Upper lobe of right lung (tissue), 1 donor: ENCODE measurements at places on chromosomes 6 and 20.

DNA sequence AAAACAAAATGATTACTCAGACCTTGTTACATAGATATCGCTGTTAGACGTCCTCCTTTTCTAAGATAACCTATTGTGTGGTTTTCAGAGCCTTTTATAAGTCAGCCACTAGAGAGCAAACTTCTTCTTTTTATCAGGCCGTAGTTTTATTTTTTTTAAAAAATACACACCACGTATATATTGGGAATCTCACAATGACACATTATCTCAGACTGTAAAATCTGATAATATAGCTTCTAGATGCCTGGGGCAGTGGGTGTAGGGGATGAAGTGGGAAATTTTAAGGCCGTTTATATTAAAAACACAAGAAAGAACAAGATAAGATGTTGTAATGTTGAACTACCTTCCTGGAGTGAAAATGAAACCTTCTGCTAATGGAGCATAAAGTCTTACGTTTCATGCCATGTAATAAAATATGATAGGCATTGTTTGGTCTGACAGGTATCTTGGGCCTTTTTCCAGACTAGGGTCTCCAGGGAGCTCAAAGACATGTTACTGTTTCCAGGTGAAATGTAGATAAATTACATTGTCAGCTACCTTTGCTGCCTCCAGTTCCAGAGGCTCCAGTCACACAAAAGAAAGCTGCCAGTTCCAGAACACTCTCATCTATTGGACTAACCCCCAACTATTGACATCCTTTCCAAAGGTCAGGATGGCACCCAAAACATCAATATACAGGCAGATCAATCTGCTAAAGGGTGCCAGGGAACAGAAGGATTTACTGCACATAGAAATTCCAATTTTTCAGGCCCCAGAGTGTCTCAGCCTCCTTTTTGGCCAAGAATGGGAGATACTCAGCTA is 130.2 kb upstream of the AKIRIN2 start:
- H3K4me3 ChIP-seq: peak overlapping the region; percentile 50
- no peaks in the 10 kb centered on the region for H3K4me1 ChIP-seq
- DNase-seq: no peak
- no peaks in the 10 kb centered on the region for H3K36me3 ChIP-seq
- H3K27ac ChIP-seq: peak overlapping the region; percentile 56

DNA sequence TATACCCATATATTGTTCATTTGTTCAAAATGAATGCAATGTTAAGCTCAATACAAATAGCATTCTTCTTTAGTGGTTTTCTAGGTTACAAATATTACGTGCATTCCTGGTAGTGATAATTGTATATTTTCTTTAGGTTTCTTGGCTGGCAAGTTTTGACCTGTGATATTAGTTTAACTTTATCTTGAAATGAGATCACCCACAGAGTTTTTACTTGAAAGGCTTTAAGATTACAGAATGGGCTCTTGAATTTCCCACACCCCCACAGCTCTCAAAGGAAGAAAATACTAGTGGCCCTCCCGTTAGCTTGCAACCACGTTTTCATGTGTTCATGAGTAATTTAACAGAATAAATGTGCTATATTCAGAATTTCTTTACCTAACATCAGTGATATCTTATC is 1315.5 kb upstream of the GJE1 start:
- H3K36me3 ChIP-seq: no peaks in the 10 kb centered on the region
- no peaks in the 10 kb centered on the region for H3K27me3 ChIP-seq
- no peak for DNase-seq
- H3K4me1 ChIP-seq: no peaks in the 10 kb centered on the region
- H3K27ac ChIP-seq: no peak overlapping the region

- no peak overlapping the region for H3K4me3 ChIP-seq
- H3K27me3 ChIP-seq: no peaks in the 10 kb centered on the region
- no peaks in the 10 kb centered on the region for H3K4me1 ChIP-seq
Observed at GRCh38 chr6:103113416-103113815, 1719.9 kb downstream of the GRIK2 start.

GRCh38 chr6:143545165-143545564 is 33.6 kb upstream of the FUCA2 start:
- DNase-seq: no peak
- H3K4me3 ChIP-seq: no peak overlapping the region
- H3K36me3 ChIP-seq: no peaks in the 10 kb centered on the region
- no peak overlapping the region for H3K27ac ChIP-seq
- peaks cover 4% of the 10 kb centered on the region for H3K4me1 ChIP-seq

DNA sequence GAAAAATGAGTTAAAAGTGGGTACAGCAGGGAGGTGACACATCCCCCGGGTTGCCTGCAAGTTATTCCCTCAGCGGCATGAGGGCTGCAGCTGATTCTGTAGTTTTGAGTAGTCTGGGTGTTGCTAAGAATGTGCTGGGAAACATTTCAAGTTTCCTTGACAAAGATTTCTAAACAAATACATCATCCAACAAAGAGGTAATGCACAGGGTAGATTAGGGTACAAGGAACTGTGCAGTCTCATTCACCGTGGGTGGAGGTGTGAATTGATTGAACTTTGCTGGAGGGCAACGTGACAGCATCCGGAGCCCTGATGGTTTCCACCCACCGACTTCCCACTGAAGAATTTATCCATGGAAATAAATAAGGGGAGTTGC is 21.8 kb downstream of the CASS4 start:
- no peak overlapping the region for H3K4me3 ChIP-seq
- no peaks in the 10 kb centered on the region for H3K27me3 ChIP-seq
- H3K4me1 ChIP-seq: peaks cover 27% of the 10 kb centered on the region
- no peak for DNase-seq
- peak overlapping the region; percentile 59 for H3K27ac ChIP-seq
- H3K36me3 ChIP-seq: peaks cover 5% of the 10 kb centered on the region

- no peaks in the 10 kb centered on the region for H3K4me1 ChIP-seq
- H3K27ac ChIP-seq: no peak overlapping the region
- no peak overlapping the region for H3K4me3 ChIP-seq
- H3K36me3 ChIP-seq: no peaks in the 10 kb centered on the region
Observed at GRCh38 chr6:14824484-14825275, 421.2 kb upstream of the JARID2 start.

DNA sequence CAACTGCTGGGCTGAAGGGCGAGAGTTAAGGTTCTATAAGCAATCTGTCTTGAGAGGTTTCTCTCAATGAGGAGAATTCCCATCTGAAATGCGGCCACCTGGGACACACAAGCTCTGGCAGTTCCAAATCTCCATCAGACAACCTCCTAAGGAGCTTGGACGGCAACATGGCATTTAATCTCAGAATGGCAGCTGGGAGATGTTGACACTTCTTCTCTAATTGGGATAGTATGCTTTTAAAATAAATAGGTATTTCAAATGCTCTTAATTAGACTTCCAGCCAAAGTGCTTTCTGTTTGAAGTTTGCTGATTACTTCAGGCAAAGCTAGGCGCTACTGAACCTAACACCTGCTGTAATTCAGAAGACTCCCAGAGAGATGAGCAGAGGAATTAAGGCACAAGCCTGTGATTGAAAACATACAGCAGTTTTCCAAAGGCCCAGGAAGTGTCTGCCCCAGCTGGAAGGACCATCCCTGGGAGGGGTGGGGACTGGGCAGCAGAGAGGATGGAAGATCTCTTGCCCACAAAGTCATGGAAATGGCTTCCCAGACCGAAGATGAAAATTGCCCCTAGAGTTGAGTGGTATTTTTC is 59.1 kb upstream of the KCNK16 start:
- H3K27ac ChIP-seq: no peak overlapping the region
- H3K36me3 ChIP-seq: no peaks in the 10 kb centered on the region
- H3K27me3 ChIP-seq: no peaks in the 10 kb centered on the region

GRCh38 chr20:15866916-15867730 is 706.1 kb downstream of the KIF16B start:
- H3K36me3 ChIP-seq: no peaks in the 10 kb centered on the region
- no peak overlapping the region for H3K4me3 ChIP-seq
- H3K27ac ChIP-seq: no peak overlapping the region
- no peaks in the 10 kb centered on the region for H3K27me3 ChIP-seq
- DNase-seq: no peak
